Uterine smooth muscle cell (primary cell): ENCODE measurements at places on chromosomes 16 and 17. TPM values are rescaled to one million over a fixed set of nuclear protein-coding genes. Genes with fewer than 3 reads are reported as not detected.

GSG1L gene
- total RNA-seq = not detected in 2 replicates

ARL6IP1 gene
- total RNA-seq = 412 and 762 TPM in 2 replicates

KRT40 gene
- not detected in 2 replicates for total RNA-seq

CCDC200 gene
- total RNA-seq = not detected in 2 replicates

PGP gene
- total RNA-seq = 14.1 and 24.5 TPM in 2 replicates
